ENCODE measurements at places on chromosomes 4 and X. TPM values are rescaled to one million over a fixed set of nuclear protein-coding genes. Genes with fewer than 3 reads are reported as not detected.

DNA sequence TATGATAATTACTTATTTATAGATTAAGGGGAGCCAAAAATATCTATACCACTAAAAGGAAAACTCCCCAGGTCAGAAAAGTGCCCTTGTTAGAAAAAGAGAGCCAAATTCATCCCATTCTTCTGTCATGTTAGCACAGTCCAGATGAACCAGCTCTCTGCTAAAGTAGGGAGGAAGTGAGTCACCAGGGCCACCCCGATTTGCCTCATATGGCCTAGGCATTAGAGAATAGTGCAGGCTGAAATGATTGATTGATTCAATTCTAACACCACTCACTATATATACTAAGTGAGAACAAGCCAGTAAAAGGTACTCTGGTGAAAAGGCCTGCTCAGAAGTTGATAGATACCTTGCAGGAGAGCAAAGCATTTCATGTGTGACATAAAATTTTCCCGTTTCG lies 94.5 kb downstream of the SRPX start:
- no peak overlapping the region for H3K4me3 ChIP-seq
- H3K36me3 ChIP-seq = no peaks in the 10 kb centered on the region
- no peaks in the 10 kb centered on the region for H3K4me1 ChIP-seq
- DNase-seq = no peak
- no peak overlapping the region for H3K27ac ChIP-seq

DNA sequence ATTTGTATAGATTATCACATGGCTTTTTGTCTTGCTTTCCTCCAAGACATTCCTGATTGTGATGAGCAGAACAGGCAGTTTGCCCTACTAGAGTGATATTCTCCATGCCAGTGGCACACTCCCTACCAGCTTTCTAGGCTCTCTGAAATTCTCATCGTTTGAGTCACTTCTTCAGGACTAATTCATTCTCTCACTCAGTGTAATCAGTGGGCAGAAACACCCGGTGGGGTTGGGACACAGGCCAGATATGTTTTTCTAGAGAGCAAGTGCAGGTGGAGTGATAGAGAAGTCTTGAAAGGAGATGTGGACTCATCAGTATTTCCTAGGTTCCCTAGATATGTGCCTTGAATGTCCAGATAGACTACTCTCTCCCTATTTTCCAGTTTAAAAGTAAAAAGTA lies 13.1 kb downstream of the RAB33A start:
- H3K36me3 ChIP-seq = peaks cover 9% of the 10 kb centered on the region
- H3K4me3 ChIP-seq = no peak overlapping the region
- H3K4me1 ChIP-seq = peaks cover 16% of the 10 kb centered on the region
- no peaks in the 10 kb centered on the region for H3K27me3 ChIP-seq
- H3K27ac ChIP-seq = peak overlapping the region; percentile 24
- no peak for DNase-seq

- H3K27me3 ChIP-seq = no peaks in the 10 kb centered on the region
- no peak for DNase-seq
Measured at GRCh38 chr4:3304831-3305609, 12.2 kb downstream of the RGS12 start.

DNA sequence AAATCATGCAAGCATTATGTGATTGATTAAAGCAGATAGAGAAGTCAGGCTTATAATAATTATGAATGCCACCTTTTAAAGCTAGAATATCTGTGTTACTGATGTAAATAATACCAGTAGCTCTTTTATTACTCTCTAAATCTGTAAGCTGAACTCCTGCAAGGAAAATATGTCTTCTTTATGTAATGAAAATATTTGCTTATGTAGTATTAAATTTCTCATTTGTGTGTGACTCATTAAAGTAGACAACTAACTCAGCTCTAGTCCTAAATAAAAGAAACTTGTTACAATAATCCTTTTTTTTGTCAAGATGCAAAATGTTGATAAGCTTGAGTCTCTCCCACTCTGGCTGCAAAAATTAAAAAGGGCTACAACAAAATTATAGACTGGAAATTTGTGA lies 137.7 kb upstream of the FAT1 start:
- H3K4me3 ChIP-seq = no peak overlapping the region
- no peaks in the 10 kb centered on the region for H3K27me3 ChIP-seq
- no peaks in the 10 kb centered on the region for H3K4me1 ChIP-seq

GRCh38 chr4:71814433-71814832 lies 30.6 kb upstream of the GC start:
- H3K36me3 ChIP-seq = no peaks in the 10 kb centered on the region
- no peak overlapping the region for H3K27ac ChIP-seq
- H3K27me3 ChIP-seq = peaks cover 2% of the 10 kb centered on the region
- no peak for DNase-seq
- no peaks in the 10 kb centered on the region for H3K4me1 ChIP-seq

DNA sequence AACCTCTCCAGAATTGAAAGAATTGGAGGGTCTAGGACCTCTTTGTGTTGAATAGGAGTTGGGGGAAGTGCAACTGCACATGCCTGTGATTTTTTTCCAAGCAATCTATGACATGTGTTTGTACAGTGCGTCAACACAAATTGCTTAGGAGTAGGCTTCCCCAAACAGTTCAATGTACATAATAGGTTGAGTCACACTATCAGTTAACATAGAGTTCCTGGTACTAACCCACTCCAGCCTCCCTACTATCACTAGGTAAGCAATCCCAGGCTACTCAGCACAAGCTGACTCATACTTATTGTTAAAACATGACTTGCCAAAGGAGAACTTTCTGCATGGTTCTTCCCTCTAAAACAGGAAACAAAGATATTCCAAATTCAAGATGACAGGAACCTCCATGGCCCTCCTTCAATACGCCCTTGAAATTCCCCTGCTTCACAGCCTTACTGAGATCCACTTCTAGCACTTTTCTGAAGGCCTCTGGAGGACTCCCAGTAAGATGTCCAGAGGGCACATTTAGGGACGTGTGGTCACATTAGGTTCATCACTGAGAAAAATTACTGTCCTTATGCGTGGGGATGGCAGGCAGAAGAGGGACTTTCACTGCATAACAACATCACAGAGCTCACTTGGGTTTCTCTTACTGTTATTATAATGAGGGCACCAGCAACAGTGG lies 8.4 kb upstream of the VSIG1 start:
- no peaks in the 10 kb centered on the region for H3K27me3 ChIP-seq
- DNase-seq = no peak
- no peaks in the 10 kb centered on the region for H3K36me3 ChIP-seq
- no peak overlapping the region for H3K4me3 ChIP-seq
- no peak overlapping the region for H3K27ac ChIP-seq
- H3K4me1 ChIP-seq = peaks cover 42% of the 10 kb centered on the region

DNA sequence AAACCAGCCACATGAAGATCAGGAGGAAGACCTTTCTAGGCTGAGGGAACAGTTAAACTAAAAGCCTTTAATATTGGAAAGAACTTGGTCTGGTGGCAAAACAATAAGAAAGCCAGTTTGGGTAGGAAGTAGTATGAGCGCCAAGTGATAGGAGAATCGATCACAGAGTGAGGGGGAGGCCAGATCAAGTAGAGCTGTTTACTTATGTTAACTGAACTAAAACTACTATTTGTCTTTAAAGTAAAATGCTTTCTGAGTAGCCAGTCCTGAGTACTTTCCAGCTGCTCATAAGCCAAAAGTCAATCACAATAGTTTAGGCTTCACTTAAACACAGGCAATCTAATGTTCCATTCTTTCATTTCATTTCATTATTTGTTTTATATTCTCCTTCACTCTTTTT lies 62.8 kb upstream of the RPA4 start:
- H3K36me3 ChIP-seq = peaks cover 2% of the 10 kb centered on the region
- no peaks in the 10 kb centered on the region for H3K4me1 ChIP-seq
- no peak overlapping the region for H3K27ac ChIP-seq
- H3K27me3 ChIP-seq = no peaks in the 10 kb centered on the region

GRCh38 chr4:126776361-126776760 lies 856.4 kb upstream of the INTU start:
- H3K4me1 ChIP-seq = no peaks in the 10 kb centered on the region
- H3K4me3 ChIP-seq = no peak overlapping the region
- H3K36me3 ChIP-seq = no peaks in the 10 kb centered on the region
- no peak for DNase-seq
- H3K27me3 ChIP-seq = no peaks in the 10 kb centered on the region

- no peak for DNase-seq
- H3K27ac ChIP-seq = no peak overlapping the region
- H3K27me3 ChIP-seq = no peaks in the 10 kb centered on the region
- H3K4me1 ChIP-seq = no peaks in the 10 kb centered on the region
- H3K36me3 ChIP-seq = no peaks in the 10 kb centered on the region
Measured at GRCh38 chr4:186886759-186887158, 163.1 kb upstream of the FAT1 start.

DNA sequence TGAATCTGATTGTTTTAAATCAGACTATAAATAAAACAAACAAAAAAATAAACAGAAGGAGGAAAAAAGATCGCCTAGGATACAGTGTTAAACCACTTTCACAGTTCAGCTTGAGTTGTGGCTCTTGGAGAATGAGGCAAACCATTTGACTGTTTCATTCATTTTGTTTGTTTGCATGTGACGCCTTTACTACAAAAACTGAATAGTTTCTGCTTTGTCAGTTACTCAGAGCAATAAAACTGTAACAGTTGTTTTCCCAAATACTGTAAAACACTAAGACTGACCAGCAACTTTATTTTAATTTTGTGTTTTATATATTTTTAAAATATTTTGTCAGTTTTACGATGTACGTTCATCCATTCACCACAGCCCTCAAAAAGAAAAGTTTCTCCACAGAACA lies 214.5 kb downstream of the FBXW7 start:
- no peak overlapping the region for H3K4me3 ChIP-seq
- H3K4me1 ChIP-seq = no peaks in the 10 kb centered on the region
- H3K27me3 ChIP-seq = no peaks in the 10 kb centered on the region
- no peak overlapping the region for H3K27ac ChIP-seq

DNA sequence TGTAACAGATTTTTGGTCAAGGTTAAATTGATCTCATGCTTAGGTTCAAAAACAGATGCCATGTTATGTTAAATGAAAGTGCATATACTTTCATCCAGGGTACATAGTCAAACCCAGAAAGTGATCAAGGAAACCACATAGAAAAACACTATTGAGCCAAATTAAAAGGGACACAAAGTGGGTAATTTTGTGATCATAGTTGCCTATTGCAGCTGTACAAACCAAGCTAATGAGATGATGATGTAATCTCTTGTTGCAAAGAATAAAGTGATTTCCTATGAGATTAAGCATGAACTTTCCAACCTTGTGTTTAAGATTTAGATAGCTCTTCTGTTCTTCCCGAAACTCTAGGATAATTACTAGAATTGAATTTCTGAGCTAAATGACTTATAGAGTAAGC lies 20.2 kb upstream of the LIMCH1 start:
- no peaks in the 10 kb centered on the region for H3K4me1 ChIP-seq
- no peak overlapping the region for H3K27ac ChIP-seq
- no peak overlapping the region for H3K4me3 ChIP-seq

EIF2S3 gene
- 316 TPM for total RNA-seq

ANOS1 gene
- not detected for total RNA-seq

- DNase-seq = no peak
- no peak overlapping the region for H3K4me3 ChIP-seq
- H3K36me3 ChIP-seq = no peaks in the 10 kb centered on the region
- no peak overlapping the region for H3K27ac ChIP-seq
- peaks cover 14% of the 10 kb centered on the region for H3K4me1 ChIP-seq
- H3K27me3 ChIP-seq = no peaks in the 10 kb centered on the region
Measured at GRCh38 chr4:54959651-54960116, 165.7 kb downstream of the KDR start.

TRIM2 gene
- total RNA-seq = 1.0 TPM

GRCh38 chr4:118833192-118833820 lies 2.6 kb downstream of the SEC24D start:
- DNase-seq = no peak
- H3K27ac ChIP-seq = no peak overlapping the region
- peaks cover 21% of the 10 kb centered on the region for H3K4me1 ChIP-seq

DNA sequence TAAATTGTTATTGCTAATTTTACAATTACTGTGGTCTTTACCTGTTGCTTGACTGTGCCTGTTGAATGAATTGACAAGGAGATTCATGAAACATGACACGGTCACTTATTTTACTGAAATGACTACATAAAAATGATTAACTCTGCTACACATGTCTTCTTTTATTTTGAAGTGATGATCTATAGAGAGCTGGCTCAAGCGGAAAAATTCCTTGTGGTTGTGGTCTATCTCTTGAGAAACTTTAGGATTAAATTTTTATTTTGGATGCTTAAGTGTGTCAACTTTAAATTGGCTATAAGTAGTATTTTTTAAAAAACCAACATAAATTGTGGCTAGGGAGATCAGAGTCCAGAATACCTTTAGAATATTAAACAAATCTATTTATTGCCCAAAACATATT lies 131.8 kb upstream of the PITX2 start:
- no peak overlapping the region for H3K4me3 ChIP-seq
- no peaks in the 10 kb centered on the region for H3K27me3 ChIP-seq
- no peak overlapping the region for H3K27ac ChIP-seq

HTT-AS gene
- total RNA-seq = not detected

DNA sequence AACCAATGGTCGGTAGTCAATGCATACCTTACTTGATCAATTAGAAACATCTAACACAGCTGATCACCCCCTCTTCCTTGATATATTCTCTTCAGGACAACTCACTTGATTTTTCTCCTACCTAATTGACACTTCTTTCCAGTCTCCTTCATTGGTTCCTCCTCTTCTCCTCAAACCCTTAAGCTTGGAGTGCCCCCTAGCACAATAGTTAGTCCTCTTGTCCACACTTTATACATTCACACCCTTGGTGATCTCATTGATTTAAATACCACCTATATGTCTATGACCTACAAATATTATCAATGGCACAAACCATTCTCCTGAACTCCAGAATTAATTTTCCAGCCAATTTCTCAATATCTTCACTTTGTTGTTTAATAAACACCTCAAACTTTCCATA lies 724.0 kb downstream of the ADGRL3 start:
- no peaks in the 10 kb centered on the region for H3K36me3 ChIP-seq
- H3K4me1 ChIP-seq = no peaks in the 10 kb centered on the region
- H3K4me3 ChIP-seq = no peak overlapping the region
- H3K27me3 ChIP-seq = no peaks in the 10 kb centered on the region
- no peak overlapping the region for H3K27ac ChIP-seq
- DNase-seq = no peak

DNA sequence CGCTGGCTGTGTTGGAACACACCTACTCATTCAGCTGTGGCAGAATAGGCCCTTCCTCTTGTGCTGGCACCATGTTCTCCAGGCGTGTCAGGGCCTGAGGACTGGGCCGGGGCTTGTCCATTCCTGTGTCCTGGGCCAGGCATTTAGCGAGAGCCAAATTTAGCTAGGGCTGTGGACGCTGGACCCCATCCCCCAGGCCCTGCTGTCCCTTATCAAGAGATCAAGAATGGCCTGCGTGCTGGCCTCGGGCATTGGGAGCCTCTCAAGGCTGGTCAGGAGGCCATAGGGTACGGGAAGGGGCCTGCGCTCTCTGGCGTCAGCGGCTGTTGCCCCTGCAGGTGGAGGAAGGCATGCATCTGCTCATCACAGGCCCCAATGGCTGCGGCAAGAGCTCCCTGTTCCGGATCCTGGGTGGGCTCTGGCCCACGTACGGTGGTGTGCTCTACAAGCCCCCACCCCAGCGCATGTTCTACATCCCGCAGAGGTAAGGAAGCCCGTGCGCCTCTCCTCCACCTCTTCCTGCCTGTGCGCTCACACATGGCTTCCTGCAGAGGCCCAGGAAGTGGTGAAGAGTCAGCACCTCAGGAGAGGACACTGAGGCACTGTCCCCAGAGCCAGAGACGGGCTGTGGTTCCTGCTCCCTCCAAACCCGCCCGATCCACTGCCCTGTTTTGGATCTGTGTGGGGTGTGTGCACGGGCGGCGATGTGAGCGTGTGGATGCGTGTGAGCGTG lies 15.3 kb downstream of the ABCD1 start:
- H3K27ac ChIP-seq = peak overlapping the region; percentile 74
- no peak overlapping the region for H3K4me3 ChIP-seq
- peaks cover 3% of the 10 kb centered on the region for H3K27me3 ChIP-seq
- peaks cover 26% of the 10 kb centered on the region for H3K4me1 ChIP-seq

DCAF4L1 gene
- 0.19 TPM for total RNA-seq

JADE1 gene
- 25.5 TPM for total RNA-seq
